ENCODE measurements at places on chromosomes 16 and 17. TPM values are rescaled to one million over a fixed set of nuclear protein-coding genes. Genes with fewer than 3 reads are reported as not detected.
A peak's percentile ranks its signal among the peaks of the same experiment; 100 is the strongest.

MYL4 gene
- not detected for total RNA-seq

MBTD1 gene
- 15.6 TPM for total RNA-seq

KRTAP17-1 gene
- total RNA-seq, result not detected

ZNF423 gene
- not detected for total RNA-seq

ACSM2A gene
- not detected for total RNA-seq

NPIPA2 gene
- 1.5 TPM for total RNA-seq

TAT gene
- total RNA-seq, result not detected

IKZF3 gene
- total RNA-seq, result 83.5 TPM

PITPNM3 gene
- 0.64 TPM for total RNA-seq

C1QTNF8 gene
- total RNA-seq, result not detected

KCNJ12 gene
- not detected for total RNA-seq

DNA sequence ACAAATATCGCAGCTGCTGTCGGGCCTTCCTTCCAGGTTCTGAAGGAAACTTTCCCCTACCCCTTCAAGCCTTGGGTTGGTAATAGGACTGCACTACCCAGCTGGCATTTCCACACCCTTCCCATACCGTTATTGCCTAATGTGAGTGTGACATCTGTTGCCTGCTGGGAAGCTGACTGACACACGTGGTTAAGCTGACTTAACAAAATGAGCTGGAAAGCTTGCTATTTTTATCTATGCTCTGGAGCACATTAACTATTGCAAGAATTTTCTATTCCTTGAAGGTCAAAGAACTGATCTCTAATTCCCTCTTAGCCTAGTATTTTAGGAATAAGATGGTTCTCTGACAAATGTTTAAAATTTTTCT is 79.5 kb downstream of the PMP22 start:
- peaks cover 10% of the 10 kb centered on the region for H3K27me3 ChIP-seq
- H3K4me3 ChIP-seq, result no peak overlapping the region
- H3K27ac ChIP-seq, result no peak overlapping the region
- H3K4me1 ChIP-seq, result no peaks in the 10 kb centered on the region

DNA sequence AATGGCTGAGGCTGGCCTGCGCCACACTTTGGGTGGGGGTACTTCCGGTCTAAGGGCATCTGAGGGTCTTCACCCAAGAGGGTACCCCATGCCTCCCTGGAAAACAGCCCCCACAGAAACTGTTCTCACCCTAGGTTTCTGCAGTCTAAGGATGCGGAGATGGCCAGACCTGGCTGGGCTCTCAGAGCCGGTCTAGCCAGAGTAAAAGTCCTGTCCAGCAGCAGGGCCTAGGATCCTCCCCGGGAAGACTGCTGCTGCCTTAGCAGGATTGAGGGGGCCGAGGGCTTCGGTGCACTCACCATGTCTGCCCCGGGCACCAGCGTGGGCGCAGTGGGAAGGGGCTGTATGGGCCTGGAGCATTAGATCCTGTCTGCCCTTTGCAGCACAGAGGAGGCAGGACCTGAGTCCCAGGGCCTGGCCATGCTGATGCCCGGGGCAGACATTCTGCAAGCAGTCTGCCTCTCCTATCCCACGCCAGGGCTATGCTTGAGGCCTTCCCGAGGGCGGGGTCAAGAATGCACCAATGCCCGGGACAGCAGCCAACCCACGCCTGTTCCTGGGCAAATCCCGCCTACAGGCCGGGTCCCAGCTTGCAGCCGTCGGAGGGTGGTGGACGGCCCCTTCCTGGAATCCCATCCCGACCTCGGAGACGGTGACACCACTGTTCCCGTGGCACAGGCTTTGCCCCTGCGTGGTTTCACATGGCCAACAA is 54.7 kb downstream of the CBFA2T3 start:
- H3K4me1 ChIP-seq, result peaks cover 3% of the 10 kb centered on the region
- no peaks in the 10 kb centered on the region for H3K36me3 ChIP-seq
- H3K4me3 ChIP-seq, result no peak overlapping the region
- no peak for DNase-seq
- peaks cover 2% of the 10 kb centered on the region for H3K27me3 ChIP-seq
- H3K27ac ChIP-seq, result no peak overlapping the region

GRCh38 chr17:68054296-68054900 is 18.9 kb downstream of the KPNA2 start:
- peaks cover 1% of the 10 kb centered on the region for H3K36me3 ChIP-seq
- H3K4me3 ChIP-seq, result no peak overlapping the region
- no peak overlapping the region for H3K27ac ChIP-seq
- peaks cover 15% of the 10 kb centered on the region for H3K4me1 ChIP-seq
- peaks cover 15% of the 10 kb centered on the region for H3K27me3 ChIP-seq
- DNase-seq, result no peak

DNA sequence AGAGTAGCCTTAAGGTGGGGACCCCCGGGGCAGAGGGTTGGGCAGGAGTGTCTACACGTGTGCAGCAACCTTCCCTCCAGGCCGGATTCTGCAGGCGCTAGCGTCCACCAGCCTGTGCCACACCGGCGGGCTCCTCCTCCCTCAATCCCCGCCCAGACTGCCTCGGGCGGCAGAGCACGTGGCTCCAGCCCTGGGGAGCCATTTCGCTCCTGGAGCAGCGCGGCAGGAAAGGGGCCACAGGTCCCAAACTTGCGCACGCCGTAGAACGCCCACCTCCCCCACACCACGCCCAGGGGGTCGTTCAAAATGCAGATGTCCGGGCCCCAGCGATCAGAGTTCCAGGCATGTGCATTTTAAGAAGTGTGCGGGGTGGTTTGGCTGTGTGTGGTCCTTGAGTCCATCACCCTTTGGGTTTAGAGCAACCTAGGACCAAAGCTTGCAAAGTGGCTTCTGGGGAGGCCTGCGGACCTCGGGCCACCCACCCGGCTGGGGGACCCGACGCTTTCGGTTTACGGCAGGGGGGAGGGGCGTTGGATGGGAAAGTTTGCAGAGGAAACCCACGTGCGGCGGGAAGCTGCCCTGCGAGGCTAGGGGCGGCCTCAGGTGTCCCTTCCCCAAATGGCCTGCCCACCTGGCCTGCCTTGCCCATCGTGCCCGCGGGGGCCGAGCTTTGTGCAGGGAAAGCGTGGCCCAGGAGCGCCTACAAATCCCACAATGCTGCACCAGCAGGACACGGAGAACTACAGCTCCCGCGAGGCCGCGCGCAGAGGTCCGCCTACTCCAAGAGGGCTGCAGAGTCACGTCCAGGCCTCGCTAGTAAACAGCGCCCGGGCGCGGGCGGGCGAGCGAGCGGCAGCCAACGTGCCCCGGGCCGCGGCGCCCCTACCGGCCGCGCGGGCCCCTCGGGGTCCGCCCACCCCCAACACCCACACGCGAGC is 1.4 kb downstream of the TFAP4 start:
- H3K27me3 ChIP-seq, result no peaks in the 10 kb centered on the region
- H3K4me3 ChIP-seq, result peak overlapping the region; percentile 84
- H3K36me3 ChIP-seq, result peaks cover 3% of the 10 kb centered on the region
- peak; percentile 89 for DNase-seq
- peak overlapping the region; percentile 87 for H3K27ac ChIP-seq
- H3K4me1 ChIP-seq, result peaks cover 11% of the 10 kb centered on the region

DNA sequence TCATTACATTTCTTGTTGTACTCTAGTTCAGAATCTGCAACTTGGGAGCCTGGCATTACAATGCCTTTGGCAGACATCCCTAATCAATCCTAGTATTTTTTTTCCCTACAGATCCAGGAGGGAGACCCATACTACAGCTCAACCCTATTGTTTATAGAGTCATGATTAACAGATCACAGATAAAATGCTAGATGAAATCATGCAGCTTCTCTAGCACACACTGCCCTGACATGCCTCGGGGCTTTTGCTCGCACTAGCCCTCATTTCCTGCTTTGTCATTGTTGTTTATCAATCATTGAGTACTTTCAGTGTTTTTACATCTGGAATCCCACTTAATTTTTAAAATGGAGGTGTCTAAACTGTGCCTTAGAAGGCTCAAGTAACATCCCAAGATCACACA is 412.5 kb downstream of the CA10 start:
- H3K27me3 ChIP-seq, result peaks cover 3% of the 10 kb centered on the region
- no peak for DNase-seq
- H3K27ac ChIP-seq, result no peak overlapping the region
- H3K4me1 ChIP-seq, result peaks cover 2% of the 10 kb centered on the region

DNA sequence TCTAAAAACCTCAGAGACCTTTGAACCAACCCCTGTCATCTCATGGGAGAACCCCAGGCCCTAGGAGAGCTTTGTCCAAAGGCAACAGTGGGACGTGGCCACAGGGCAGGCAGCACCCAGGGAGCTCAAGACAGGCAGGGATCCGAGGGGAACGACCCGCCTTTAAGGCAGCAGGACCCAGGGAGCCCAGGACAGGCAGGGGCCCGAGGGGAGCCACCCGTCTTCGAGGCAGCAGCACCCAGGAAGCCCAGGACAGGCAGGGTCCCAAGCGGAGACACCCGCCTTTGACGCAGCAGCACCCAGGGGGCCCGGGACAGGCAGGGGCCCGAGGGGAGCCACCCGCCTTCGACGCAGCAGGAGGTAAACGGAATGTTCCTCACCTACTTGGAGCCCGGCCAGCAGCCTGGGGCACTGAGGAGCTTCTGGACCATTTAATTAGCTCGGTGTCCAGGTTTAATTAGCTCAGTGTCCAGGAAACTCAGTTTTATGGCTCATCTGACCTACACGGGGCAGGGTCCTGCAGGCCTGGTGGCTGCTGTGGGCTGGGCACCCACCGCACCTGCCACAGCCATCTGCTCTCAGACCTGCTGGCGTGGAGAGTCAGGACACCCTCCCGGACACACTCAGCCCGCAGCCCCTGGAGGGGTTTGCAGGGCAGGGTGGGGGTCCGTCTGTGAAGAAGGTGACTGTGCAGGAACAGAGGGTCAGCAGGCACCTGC is 24.4 kb downstream of the PIEZO1 start:
- no peaks in the 10 kb centered on the region for H3K36me3 ChIP-seq
- H3K27me3 ChIP-seq, result no peaks in the 10 kb centered on the region
- H3K27ac ChIP-seq, result no peak overlapping the region
- peaks cover 9% of the 10 kb centered on the region for H3K4me1 ChIP-seq
- no peak overlapping the region for H3K4me3 ChIP-seq

GRCh38 chr16:30761427-30761927 is 385 bp downstream of the CFAP119 start:
- H3K4me1 ChIP-seq, result peaks cover 18% of the 10 kb centered on the region
- H3K27ac ChIP-seq, result peak overlapping the region; percentile 88
- H3K27me3 ChIP-seq, result no peaks in the 10 kb centered on the region
- H3K4me3 ChIP-seq, result peak overlapping the region; percentile 95
- peaks cover 6% of the 10 kb centered on the region for H3K36me3 ChIP-seq

GRCh38 chr17:41496803-41497484 is 7.2 kb upstream of the KRT36 start:
- H3K27me3 ChIP-seq, result no peaks in the 10 kb centered on the region
- peak overlapping the region; percentile 33 for H3K4me3 ChIP-seq
- no peaks in the 10 kb centered on the region for H3K36me3 ChIP-seq
- H3K4me1 ChIP-seq, result peaks cover 14% of the 10 kb centered on the region

GRCh38 chr16:71672125-71672524 is 46.1 kb downstream of the MARVELD3 start:
- no peak for DNase-seq
- H3K36me3 ChIP-seq, result peaks cover 23% of the 10 kb centered on the region
- H3K4me3 ChIP-seq, result no peak overlapping the region

DNA sequence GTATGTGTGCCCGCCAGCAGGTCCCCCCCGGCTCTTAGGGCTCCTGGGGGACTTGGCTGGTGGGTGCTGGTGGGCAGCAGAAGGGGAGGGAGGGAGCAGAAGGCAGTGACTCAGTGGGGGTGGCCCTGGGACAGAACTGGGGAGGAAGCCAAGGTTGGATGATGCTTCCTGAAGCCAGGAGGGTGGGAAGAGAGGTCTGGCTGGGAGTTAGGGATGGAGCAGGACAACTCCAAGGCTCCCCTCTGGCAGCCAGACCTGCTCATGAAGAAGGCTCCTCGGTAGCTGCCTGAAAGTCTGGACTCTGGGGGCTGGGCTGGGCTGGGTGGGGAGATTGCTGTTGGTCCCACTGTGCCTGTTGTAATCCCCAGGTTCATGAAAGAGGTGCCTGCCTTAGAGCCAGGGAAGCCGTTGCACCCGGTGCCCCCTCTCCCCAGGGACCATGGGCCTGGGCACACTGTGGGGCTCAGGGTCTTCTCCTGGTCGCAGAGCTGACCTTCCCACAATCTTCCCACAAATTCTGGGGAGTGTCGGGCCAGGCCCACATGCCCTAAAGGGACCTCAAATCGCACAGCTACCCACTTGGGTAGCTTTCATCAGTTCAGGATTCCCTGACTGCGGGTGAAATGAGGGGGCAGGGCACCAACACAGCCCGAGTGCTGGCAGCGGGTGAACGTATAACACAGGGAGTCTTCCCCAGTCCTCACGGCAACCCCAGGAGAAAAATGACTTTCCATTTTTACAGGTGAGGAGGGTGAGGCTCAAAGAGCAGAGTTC is 1.1 kb upstream of the PLEKHG4 start:
- peaks cover 12% of the 10 kb centered on the region for H3K4me1 ChIP-seq
- no peaks in the 10 kb centered on the region for H3K27me3 ChIP-seq
- peak overlapping the region; percentile 88 for H3K4me3 ChIP-seq

- H3K4me3 ChIP-seq, result no peak overlapping the region
- no peaks in the 10 kb centered on the region for H3K36me3 ChIP-seq
- H3K4me1 ChIP-seq, result no peaks in the 10 kb centered on the region
- DNase-seq, result no peak
- H3K27ac ChIP-seq, result no peak overlapping the region
- H3K27me3 ChIP-seq, result no peaks in the 10 kb centered on the region
These were observed 215.6 kb downstream of the TMEM114 start for GRCh38 chr16:8374586-8375231.

- peaks cover 17% of the 10 kb centered on the region for H3K4me1 ChIP-seq
- H3K27me3 ChIP-seq, result peaks cover 4% of the 10 kb centered on the region
- no peak for DNase-seq
- no peaks in the 10 kb centered on the region for H3K36me3 ChIP-seq
- no peak overlapping the region for H3K27ac ChIP-seq
- peak overlapping the region; percentile 14 for H3K4me3 ChIP-seq
These were observed 20.5 kb downstream of the CDC42EP4 start for GRCh38 chr17:73291260-73291801.

DNA sequence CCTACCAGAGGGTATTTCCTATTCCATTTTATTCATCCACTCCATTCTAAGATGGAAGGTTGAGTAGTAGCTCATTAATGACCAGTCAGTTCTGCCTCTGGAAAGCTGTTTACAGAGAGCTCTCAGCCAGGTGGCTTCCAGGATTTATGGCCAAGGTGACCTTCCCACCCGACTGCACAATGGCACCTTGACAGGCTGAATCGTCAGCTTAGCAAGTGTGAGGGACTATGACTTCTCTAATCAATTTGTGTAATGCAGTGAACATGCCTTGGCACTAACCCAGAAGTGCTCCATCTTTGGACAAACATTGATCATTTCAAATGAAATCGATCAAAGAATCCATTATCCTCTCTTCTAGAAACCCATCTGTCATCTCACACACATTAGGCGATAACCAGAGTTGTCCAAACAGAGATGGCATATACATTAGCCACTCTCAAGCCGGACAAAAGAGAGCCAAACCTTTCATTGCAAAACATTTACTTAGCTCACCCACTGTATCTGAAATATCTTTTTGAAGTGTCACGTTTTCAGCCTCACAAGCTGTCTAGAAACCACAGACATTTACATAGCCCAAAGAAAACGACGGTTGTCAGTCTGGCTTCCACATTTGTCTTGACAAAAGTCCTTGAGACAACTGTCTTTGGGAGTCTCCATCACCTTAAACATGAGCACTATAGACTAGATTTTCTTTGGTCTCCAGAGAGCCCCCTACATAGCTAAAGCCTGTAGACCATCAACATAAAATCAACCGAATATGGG is 35.6 kb downstream of the CLEC3A start:
- H3K4me1 ChIP-seq, result no peaks in the 10 kb centered on the region
- no peak overlapping the region for H3K27ac ChIP-seq
- peaks cover 6% of the 10 kb centered on the region for H3K27me3 ChIP-seq

Data from activated naive CD8-positive, alpha-beta T cell treated with anti-CD3 and anti-CD28 coated beads, Interleukin-2, amount 10 ng/mL, durations not matched to agents 7 days and 5 days (primary cell).